ENCODE measurements at places on chromosomes 12 and 14.

GRCh38 chr12:98188650-98189077, 326.7 kb upstream of the TMPO start:
- DNase-seq, result no peak

- no peak for DNase-seq
Observed at GRCh38 chr14:105197211-105197641, 16.1 kb upstream of the NUDT14 start.

DNA sequence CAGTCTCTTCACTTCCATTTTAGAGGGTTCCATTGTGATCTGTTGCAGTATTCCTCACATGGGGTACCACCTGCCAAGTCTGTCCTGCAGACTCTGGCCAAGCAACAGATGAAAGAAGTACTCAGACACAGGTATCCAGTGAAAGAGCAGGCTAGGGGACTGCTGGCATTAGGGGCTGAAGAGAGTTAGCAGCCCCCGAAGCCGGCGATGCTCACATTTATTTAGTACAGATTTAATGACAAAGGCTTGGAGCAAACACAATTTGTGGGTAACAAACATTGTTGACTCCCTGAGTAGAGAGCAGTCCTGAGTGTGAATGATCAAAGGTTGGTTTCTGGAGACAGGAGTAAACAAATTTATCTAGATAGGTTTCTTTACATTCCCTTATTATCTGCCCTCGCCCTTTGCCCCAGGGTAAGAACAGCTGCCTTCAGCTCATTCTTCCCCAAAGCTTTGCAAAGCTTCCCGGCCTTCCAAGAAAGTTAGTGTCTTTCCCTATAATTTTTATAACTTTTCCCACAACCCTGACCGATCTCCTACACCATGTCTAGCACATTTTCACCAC, 144.8 kb downstream of the TMEM117 start:
- no peak for DNase-seq

DNA sequence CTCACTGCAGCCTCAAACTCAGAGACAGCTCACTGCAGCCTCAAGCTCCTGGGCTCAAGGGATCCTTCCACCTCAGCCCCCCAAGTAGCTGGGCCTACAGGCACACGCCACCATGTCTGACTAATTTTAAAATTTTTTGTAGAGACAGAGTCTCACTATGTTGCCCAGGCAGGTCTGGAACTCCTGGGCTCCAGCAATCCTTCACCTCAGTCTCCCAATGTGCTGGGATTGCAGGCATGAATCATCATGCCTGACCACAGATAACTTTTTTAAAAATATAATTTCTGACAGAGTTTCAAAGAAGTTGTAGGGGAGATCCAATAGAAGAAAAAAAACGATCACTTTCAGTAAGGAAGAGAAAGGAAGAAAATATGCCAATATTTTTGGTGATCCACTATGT, 189.7 kb upstream of the CDKN3 start:
- no peak for DNase-seq

GRCh38 chr12:41856228-41856627, 288.4 kb downstream of the GXYLT1 start:
- no peak for DNase-seq
